ENCODE measurements at places on chromosomes 1 and 21.
A peak's percentile ranks its signal among the peaks of the same experiment; 100 is the strongest.

DNA sequence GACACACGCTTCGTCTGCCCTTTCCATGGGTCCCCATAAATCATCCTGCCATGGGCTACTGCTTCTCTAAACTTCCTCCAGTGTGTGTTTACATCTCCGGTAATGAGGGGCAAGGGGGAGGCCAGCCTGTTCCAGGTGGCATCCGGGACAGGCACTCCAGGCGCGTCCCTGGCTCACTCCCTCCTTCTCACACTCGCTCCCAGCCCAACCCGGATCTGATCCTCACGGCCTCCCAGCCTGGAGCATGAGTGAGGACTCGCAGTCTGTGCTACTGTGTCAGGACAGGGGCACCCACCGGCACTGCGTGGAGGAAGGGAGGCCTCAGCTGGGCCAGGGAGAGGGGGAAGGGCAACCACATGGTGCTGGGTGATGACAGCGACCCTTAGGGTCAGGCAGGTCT is 225.4 kb downstream of the TRABD2B start:
- DNase-seq: no peak

DNA sequence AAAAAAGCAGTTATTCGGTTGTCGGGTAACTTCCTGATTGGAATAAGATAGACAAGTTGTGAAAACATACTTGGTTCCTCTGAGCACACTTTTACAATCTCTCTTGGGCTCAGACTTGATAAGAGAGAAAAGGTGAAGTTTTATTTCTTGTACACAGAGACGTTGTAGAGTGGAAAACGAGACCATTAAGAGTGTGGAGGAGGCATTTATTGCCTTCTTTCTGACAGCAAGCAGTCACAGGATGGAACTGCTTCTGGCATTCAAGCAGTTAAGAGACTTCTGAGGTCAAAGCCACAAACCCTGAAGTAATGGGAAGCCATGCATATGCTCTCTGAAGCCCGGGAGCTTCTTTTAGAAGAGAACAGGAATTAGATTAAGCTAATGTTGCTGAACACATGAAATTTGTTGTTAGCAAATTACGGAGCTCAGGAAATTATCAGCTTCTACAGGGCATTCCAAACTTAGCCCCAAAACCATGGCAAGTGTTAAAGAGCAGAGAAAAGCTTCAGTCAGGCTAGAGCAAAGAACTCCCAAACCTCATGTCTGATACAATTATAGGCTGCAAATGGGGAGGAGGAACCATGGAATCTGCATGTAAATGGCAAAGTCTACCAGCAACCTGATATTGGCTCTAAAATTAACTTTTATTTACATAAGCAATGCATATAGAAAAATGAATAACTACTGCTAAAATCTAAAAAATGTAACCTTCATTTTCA is 26.0 kb downstream of the S1PR1 start:
- DNase-seq: no peak

DNA sequence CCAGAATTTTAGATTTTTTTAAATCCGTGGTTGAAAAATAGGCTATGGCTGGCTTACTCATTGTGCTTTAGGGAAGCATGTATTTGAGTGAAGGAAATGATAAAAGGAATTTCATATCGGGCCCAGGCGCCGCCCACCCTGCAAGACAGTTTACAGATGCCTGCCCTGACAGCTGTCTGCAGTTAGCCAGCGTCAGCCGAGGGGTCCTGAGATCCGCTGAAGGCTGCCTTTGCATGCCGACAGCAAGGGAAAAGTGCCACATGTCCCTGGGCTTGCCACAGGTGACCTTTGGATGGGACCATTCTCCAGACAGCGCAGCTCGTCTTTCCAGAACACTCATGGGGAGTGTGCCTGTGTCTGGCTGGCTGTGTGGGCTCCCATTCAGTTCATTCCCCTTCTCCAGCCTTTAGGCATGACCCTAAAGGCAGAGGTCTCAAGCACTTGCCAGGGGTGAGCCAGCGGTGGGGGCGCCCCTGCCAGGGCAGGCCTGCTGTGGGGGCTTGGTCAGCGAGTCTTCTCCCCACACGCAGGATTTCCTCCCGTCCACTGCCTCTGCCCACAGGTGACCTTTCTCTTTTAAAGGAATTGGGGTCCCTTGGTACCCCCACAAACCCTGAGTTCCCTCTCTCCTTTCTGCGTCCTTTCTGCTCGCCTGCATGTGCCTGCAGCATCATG is 46.1 kb upstream of the TRAPPC10 start:
- DNase-seq: no peak

DNA sequence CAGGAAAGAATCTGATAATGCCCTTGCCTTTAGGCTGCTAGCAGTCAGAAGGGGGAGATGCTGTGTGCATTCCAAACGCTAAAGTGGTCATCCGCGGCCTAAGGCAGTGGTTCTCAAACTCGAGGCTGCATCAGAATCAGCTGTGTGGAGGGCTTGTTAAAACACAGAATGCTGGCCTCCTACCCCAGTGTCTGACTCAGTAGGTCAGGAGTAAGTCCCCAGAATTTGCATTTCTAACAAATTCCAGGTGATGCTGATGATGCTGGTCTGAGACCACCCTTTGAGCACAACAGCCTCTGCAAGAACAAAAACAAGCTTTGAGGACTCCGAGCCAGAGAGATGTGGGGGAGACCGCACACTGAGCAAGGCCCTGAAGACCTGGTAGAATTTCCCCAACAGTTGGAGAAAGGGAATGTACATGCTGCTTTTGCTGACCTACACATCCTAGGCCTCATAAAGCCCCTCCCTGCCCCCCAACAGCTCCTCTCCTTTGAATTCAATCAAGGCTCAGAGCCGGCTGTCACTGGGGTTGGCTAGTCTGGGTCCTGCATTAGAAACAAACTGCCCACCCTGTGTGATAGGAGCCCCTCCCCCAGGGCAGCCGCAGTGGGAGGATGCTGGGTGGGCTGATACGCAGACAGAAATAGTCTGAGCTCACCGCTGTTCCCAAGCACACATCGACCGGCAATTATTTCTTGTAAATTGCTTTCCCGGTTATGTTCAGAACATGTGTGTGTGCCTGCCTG is 27.1 kb downstream of the SHISAL2A start:
- DNase-seq: no peak

DNA sequence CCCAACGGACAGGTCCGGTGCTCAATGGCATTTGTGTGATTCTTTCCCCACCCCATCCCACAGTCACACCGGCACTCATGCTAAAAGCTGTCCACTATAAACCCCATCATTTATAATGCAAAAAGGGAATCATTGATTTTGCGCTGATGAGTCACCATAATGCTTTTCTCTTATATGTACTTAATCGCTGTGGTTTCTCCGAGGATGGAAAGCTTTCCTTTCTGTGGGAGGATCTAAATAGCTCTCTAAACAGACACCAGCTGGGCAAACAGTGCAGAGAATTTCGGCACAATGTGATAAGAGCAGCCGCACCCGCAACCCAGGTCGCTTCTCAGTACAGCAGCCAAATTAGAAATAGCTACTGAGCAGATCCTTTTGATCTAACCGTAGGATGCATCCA is 85.6 kb downstream of the SETD4 start:
- peak; percentile 93 for DNase-seq

- DNase-seq: no peak
Observed at GRCh38 chr1:30445449-30445848, 277.9 kb downstream of the MATN1 start.

DNA sequence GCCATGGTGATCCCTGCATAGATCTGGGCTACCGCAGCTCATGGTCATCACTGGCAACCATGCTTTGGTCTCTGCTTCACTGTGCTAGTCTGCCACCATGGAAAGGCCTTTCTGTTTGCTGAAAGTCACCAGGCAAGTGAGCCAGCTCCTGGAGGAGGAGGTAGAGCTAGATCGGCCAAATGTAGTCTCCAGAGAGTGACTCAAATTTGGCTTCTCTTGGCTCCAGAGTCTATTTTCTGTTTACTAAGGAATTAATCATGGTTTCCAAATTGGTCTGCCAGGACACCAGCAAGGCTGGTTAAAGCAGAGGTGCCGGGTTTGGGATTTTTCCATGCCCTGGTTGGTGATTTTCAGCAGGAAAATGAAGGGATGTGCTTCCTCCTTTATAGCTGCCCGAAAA is 52.7 kb upstream of the IVNS1ABP start:
- no peak for DNase-seq

DNA sequence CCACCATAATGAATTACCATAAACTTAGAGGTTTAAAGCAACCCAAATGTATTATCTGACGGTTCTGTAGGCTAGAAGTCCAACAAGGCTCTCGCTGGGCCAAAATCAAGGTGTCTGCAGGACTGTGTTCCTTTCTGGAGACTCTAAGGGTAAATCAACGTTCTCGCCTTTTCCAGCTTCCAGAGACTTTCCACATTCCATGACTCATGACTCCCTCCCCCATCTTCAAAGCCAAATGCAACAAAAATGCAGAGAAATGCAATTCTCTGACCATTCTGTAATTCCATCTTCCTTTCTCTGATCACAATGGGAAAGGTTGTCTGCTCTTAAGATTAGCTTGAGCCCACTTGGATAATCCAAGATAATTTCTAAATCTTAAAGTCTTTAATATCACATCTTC is 287.1 kb downstream of the LTN1 start:
- no peak for DNase-seq

- no peak for DNase-seq
Observed at GRCh38 chr1:232891071-232891470, 59.3 kb upstream of the NTPCR start.

DNA sequence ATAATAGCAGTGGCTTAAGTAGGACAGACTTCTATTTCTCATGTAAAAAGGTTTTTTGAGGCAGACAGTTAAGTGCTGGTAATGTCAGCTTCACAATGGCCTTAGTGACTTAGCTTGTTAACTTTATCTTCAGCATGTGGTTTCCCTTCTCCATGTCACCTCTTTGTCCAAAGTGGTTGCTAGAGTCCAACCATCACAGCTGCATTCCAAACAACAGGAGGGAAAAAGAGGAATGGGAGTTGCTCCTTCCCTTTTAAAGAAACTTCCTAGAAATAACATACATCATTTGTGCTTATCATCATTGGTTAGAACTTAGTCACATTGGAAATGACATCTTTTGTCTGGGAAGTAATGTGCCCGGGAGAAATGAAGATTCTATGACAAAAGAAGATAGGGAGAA is 9.9 kb downstream of the GSTM5 start:
- no peak for DNase-seq

GRCh38 chr21:39666026-39666425 is 53.3 kb downstream of the B3GALT5 start:
- DNase-seq: no peak

DNA sequence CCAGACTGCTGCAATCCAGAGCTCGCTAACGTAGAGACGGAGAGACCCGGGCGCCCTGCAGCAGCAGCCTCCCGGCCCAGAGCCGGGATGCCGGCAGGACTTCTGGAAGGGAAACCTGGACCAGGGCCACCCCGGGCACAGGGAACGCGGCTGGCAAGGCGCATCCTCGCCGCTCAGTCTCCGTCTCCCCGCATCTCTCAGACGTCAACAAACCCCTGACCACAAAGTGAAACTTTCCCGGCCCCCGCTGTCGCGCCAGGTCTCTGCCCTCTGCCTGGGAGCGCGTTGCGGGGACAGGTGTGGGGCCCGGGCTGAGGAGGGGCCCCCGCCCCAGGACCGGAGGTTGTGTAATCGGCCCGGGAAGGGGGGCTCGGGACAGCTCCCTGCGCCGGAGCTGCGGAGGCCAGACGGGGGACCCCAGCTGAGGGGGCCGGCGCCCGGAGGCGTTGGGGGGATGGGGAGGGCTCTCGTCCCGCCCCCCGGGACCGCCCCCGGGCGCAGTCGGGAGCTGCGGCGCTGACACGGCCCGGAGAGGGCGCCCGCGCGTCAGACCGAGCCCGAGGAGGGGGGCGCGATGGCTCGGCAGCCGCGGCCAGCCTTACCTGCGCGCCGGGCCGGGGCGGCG is 116.6 kb upstream of the HIVEP3 start:
- DNase-seq: no peak

- DNase-seq: no peak
Observed at GRCh38 chr21:44706706-44707581, 4.4 kb downstream of the TSPEAR start.

- DNase-seq: no peak
Observed at GRCh38 chr1:58710190-58711085, 10.6 kb upstream of the MYSM1 start.

DNA sequence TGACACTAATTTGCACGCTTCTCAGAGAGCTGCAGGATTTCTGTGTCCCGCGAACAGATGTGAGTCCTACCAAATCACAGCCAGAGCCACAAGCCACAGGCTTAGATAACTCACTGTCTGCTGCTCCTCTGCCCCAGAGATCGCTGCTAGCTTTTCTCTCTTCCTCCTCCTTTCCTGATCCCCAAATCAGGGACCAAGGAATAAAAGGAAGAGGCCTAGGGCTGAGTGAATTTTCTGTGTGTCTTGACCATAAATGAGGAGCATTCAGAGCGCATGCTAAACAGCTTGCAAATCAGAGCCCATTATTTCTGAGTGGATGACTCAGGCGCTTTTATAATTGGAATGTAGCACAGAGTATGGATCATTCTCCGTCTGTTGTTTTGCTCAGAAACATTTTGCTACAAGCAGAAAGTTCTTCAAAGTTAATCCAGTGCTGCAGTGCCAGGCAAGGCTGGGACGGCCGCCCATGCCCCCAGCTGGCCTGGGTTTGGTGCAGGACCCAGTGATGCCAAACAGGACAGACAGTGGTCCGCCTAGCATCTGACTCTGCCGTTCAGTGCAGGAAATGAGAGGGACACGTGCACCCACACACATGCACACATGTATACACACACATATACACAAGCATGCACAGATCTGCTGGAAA is 38.2 kb downstream of the KCNAB2 start:
- DNase-seq: no peak

- DNase-seq: no peak
Observed at GRCh38 chr1:185795181-185795580, 61.0 kb downstream of the HMCN1 start.

GRCh38 chr1:31798086-31798432 is 17.8 kb downstream of the SPOCD1 start:
- DNase-seq: no peak

DNA sequence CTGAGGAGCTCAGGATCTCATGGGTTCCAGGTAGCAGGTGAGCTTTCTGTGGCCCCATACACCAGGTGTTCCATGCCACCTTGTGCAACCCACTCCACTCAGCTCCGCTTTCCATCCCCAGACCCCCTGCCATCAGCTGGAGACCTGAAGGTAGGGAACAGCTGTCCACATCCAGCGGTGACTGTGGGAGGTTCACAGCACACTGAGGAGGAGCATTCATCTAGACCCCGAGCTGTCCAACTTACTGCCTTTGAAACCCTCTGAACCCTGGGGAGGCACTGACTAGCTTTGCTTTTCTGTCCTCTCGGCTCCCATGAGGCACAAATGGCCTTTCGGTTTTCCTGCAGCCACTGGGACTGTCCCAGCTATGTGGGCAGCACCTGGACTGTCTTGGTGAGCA is 27.9 kb upstream of the ABCG1 start:
- no peak for DNase-seq

GRCh38 chr1:178371235-178371634 is 125.5 kb downstream of the CLEC20A start:
- DNase-seq: no peak

GRCh38 chr1:214923278-214923915 is 159.1 kb upstream of the KCNK2 start:
- DNase-seq: no peak

GRCh38 chr1:198708761-198709525 is 70.1 kb downstream of the PTPRC start:
- DNase-seq: no peak
